Astrocyte of the cerebellum (primary cell): ENCODE measurements at places on chromosomes 4 and X.

DNA sequence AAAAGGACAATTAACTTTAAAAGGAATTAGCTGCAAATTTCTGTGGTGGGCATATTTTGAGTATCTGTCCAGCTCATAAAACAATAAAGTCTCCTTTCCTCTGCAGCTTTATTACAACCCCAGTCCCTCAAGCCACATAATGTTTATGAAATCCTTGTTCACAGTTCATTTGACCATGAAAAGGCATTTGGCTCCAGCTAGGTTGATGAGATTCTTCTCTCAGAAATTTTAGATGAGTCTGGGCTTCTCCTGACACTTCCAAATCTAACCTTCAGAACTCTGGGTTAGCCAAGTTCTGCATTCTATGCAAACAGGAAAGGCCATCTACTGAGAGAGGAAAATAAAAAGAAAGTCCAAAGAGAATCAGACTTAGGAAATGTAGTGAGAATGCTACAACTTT, 156.8 kb downstream of the GRXCR1 start:
- DNase-seq, result no peak

- DNase-seq, result no peak
Observed at GRCh38 chr4:112514647-112515197, 1.3 kb downstream of the NEUROG2 start.

DNA sequence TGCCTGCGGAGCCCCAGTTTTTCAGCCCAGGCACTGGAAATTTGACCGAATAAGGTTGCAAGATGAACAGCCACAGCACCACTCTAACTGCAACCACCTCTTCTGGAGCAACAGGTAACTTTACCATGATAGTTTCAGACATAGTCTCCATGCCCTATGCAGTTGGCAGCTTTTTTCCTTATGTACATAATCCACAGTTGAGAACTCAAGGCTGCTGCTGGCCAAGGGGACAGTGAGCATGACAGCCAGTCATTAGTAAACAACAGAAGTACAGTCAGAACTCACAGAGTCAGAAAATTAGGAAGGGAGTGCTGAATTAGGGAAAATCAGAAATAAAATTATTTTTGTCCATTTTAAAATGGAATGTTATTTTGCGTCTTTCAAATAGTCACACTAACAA, 192.7 kb upstream of the NHS start:
- no peak for DNase-seq

GRCh38 chrX:71454222-71454621, 78.7 kb upstream of the OGT start:
- no peak for DNase-seq

DNA sequence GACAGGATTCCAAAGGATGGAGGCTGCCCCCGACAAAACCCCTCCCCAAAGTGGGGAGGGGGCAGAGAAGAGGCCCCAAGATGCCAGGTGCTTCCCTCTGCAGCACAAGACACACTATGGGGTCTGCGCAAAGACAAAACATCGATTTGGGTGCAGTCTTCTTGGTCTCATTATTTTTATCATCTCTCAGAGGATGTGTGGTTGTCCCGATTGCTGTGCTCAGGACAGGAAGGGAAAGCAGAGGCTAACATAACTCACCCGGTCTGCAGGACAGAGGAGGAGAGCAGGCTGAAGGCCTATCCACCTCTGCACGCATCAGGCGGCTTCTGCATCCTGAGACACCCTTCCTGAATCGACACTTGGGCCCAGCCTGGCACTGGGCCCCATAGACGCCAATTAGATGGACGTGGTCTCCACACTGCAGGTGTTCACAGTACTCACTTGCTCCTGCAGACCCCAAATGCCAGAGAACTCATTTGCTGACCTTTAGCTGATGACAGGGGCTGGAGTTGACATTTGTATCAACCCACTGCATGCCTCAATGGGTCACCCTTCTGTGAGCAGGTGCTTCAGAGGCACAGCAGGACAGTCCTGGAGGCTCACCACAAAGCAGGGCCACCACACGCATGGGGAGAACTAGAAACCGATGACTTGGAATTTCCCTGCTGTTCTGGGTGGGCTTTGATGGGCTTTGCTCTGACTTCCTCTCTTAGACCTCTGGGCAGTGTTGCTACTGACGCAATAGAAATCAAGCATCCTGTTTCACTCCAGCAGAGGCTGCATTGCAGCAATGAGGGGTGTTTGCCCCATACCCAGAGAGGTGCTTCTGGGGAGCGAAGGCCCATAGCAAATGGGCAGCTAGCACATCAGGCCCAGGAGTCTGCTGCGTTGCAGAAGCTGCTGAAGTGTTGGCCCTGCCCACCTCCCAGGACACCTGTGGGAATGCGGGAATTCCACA, 96.3 kb upstream of the ENPP6 start:
- DNase-seq, result no peak

- no peak for DNase-seq
Observed at GRCh38 chr4:29259556-29259955, 1460.6 kb upstream of the PCDH7 start.

DNA sequence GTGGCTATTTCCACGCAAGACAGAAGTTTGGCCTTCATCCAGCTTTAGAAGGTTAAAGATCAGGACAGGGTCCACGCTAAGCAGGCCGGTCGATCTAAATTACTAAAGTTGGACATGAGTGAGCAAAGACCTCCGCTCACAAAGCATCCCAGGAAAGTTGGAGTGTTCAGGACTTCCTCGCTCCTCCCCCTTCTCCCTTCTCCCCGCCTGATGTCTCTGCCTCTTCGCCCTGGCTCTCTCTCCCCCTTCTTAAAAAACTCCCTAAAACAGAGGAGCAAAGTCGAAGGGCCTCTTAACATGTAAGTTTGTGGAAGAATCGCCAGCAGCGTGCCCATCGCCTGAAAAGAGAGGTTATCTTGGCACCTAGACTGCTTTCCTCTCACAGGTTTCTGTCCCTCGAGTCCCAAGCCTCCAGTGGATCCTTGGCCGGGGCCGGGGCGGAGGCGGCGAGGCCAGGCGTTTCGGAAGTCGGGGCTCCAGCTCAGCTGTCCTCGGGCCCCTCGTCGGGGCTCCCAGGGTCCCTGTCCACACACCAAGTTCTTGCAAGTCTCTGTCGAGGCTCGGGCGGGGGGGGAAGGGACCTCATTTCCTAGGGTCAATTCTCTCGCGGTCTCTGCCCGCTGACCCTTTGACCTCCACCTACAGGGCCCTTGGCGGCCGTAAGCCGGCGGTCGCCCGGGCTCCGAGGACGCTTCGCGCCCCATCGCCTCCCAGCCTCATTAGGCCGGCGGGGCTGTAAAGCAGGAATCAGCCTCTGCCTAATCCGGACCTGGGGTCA, 7.6 kb downstream of the ZIC3 start:
- DNase-seq, result no peak

DNA sequence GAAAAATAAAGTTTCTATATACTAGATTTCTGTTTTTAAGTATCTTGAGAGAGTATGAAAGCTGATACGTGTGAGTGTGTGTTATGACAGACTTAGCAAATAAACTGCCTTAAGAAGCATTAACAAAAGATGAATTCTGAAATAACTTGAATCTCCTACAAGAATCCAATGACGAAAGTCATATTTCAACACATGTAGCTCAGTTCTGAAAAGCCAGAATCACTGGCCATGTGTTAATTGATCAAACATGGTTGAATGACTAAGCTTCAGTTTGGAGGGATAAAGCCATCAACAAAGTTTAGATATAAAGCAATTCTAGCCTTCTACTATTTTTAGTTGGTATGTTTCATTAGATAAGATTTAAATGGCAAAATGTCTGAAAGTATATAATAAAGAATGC, 88.5 kb upstream of the ETNPPL start:
- peak; percentile 28 for DNase-seq

DNA sequence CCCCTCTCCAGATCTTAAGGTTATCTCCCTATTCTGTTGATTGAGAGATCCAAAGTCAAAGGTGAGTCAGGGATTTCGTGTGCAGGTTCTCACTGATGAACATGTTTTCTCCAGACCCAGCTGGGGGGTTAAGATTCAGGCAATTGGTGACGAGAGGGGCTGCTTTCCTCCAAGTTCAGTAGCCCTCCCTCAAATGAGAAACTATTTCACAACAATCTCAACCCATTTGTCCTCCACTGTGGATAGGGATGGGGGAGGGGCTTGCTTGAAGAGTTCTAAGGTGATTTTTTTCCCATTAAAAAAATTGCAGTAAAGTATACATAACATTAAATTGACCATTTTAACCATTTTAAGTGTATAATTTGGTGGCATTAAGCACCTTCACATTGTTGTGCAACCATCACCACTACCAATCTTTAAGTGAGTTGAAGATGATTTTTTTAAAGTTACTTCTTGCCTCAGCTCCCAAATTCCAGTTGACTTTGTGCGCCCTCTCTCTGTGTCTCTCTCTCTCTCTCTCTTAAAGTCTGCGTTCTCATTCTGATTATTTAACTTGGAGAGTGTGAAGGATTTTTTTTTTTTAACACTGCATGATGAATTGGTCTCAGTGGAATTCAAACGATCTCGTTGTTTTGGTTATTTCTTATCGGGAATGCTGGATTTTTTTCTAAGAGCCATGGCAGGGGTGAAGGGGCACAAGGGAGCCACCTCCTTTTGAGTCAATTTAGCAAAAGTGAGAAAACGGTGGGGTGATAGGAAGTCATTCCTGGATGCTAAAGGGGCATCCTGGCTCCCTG, 175.9 kb downstream of the SHROOM3 start:
- DNase-seq, result no peak

GRCh38 chr4:184459413-184459812, 14.9 kb downstream of the IRF2 start:
- DNase-seq, result no peak

GRCh38 chrX:1307626-1308340, 28.8 kb upstream of the IL3RA start:
- DNase-seq, result no peak

- DNase-seq, result no peak
Observed at GRCh38 chr4:7660176-7661039, 225.7 kb upstream of the PSAPL1 start.

GRCh38 chrX:98459669-98460068, 1576.0 kb downstream of the RPA4 start:
- no peak for DNase-seq

- no peak for DNase-seq
Observed at GRCh38 chr4:108036213-108036612, 46.5 kb downstream of the HADH start.

GRCh38 chr4:109113521-109113920, 188.9 kb downstream of the COL25A1 start:
- no peak for DNase-seq

DNA sequence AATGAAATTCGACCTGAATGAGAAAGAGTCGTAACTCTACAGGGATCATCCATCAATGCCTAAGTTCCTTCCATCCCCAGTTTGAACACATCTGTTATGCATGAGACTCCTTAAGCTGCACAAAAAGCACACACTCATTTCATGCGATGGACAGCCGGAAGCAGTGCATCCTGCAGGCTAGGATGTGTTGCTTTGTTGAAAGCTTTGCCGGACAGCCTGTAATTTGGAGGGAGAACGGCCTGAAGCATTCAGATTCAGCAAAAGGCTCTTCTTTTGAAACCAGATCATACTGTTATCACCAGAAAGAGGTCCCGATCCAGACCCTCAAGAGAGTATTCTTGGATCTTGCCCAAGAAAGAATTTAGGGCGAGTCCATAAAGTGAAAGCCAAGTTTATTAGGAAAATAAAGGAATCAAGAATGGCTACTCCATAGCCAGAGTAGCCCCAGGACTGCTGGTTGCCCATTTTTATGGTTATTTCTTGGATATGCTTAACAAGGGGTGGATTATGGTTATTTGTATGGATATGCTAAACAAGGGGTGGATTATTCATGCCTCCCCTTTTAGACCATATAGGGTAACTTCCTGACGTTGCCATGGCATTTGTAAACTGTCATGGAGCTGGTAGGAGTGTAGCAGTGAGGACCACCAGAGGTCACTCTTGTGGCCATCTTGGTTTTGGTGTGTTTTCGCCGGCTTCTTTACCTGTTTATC, 48.1 kb upstream of the DHRSX start:
- no peak for DNase-seq

GRCh38 chrX:20441123-20441522, 174.4 kb upstream of the RPS6KA3 start:
- DNase-seq, result no peak

GRCh38 chrX:46727441-46727840, 31.5 kb downstream of the SLC9A7 start:
- no peak for DNase-seq

DNA sequence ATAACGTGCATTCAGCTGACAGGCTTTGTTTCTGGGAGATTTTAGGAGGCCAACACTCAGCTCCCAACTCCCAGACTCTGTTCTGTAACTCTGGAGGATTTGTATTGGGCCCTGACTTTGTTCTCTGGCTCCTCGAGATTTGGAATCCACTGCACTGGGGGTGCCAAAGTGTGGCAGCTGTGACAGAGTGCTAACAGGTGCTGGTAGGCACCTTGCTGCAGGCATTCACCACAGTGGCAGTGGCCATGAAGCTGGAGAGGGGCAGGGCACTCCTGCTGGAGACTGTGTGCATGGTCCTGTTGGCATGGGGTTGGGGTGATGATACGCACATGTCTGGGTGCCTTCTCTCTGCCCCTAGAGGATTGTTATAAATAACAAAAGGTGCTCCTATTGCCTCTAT, 1094.9 kb upstream of the SLIT2 start:
- DNase-seq, result no peak

GRCh38 chrX:68647156-68647957, at the start of gene STARD8:
TSS of gene STARD8 (plus strand) at chrX:68647666. CDS start at chrX:68647883, 217 bp downstream.
- no peak for DNase-seq

DNA sequence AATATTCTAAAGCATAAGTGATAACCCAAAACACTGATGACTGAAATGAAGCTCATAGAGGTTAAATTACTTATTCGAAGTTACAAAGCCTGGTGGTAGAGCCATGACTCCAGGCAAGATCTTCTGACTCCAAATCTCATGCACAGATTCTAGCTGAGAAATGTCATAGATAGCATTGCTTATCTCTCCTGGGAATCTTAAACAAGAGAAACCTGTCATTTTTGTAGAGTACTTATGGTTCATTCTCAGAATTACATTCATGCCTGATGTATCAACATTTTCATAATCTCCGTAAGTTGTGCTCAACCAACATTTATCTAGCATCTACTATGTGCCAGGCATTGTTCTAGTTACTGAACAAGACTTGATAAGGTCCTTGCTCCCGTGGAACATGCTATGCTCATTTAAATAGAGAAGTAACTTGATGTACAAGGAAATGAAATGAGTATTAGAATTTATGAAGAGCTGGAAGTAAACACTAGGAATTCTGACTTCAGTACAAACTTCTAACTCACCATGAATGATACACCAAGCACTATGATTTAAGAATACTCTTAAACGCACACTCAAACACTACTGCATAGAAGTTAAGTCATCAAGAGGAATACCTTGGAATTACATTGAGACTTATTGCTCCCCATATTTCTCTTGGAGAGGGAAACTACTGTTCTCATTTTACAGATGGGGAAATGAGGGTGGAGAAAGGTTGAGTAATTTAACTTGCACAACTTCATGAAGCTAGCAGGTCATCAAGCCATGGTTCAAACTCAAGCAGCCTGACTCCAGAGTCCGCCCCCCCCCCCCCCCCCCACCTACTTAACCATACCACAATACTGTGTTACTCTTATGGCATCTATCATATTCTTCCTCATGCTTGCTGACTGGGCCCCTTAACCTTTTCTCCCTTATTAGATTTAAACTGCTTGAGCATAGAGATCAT, 45.4 kb downstream of the MBNL3 start:
- no peak for DNase-seq

- no peak for DNase-seq
Observed at GRCh38 chr4:155759372-155760252, 791 bp downstream of the GUCY1B1 start.

- DNase-seq, result no peak
Observed at GRCh38 chr4:4591071-4591470, 49.2 kb upstream of the STX18 start.
